KBM-7 (cell line): ENCODE measurements at places on chromosomes 2 and 18.

- no peak for DNase-seq
Observed at GRCh38 chr2:24903161-24904103, 16.6 kb downstream of the ADCY3 start.

DNA sequence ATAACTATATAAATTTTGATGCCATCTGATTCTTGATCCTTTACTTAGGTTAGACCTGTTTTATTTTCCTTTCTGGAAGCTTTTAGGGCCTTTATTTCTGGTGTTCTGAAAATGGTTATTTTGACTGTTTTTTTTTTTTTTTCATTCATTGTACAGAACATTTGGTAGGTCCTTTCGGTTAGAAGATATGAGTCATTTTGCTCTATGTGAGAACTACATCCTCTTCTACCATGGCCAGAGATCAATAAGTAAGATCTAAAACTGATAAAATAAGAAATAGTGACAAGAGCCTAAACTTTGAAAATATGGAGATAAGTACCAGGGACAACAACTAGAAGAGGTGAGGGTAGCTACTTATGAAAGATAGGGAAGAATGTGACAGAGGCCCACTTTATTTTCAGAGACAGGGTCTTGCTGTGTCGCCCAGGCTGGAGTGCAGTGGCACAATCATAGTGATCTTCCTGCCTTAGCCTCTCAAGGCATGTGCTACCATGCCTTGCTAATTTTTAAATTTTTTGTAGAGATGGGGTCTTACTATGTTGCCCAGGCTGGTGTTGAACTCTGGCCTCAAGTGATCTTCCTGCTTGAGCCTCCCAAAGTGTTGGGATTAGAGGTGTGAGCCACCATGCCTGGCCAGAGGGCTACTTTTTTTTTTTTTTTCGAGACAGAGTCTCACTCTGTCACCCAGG lies 66.5 kb downstream of the EIF2AK3 start:
- no peak for DNase-seq

- peak; percentile 75 for DNase-seq
Observed at GRCh38 chr2:20291106-20291564, 59.5 kb downstream of the PUM2 start.

DNA sequence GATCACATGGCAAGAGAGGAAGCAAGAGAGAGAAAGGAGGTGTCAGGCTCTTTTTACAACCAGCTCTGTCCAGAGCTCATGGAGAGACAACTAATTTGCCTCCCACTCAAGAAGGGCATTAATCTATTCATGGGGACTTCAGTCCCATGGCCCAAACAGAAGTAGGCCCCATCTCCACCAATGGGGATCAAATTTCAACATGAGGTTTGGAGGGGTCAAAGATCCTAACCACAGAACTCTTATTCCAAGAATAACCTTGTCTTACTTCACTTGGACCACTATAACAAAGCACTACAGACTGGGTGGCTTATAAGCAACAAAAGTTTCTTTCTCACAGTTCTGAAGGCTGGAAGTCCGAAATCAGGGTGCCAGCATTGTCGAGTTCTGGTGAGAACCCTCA lies 31.8 kb downstream of the GRB14 start:
- DNase-seq, result no peak

DNA sequence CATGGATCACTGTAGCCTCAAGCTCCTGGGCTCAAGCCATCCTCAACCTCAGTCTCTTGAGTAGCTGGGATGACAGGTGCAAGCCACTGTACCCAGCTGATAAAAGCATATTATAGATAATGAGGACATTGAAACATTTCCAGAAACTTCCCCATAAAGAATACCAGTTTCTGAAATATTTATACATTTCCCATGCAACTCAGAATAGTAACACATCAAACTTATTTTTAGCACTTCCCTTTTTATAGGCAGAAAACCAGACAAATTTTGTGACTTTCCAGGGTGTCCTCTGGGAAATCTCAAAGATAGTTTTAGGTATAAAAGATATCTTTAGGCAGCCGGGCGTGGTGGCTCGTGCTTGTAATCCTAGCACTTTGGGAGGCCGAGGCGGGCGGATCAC lies 25.1 kb upstream of the DPYSL5 start:
- DNase-seq, result no peak

- no peak for DNase-seq
Observed at GRCh38 chr2:2993172-2993692, 384.4 kb downstream of the EIPR1 start.

DNA sequence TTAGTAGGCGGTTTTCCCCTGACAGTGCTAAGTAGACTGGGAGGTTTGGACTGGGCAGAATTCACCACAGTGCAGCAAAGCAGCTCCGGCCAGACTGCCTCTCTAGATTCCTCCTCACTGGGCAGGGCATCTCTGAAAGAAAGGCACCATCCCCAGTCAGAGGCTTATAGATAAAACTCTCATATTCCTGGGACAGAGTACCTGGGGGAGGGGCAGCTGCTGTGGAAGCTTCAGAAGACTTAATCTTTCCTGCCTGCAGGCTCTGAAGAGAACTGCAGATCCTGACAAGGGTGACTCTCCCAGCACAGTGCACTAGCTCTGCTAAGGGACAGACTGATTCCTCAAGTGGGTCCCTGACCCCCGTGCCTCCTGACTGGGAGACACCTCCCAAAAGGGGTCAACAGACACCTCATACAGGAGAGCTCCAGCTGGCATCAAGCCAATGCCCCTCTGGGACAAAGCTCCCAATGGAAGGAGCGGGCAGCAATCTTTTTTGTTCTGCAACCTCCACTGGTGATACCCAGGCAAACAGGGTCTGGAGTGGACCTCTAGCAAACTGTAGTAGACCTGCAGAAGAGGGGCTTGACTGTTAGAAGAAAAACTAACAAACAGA lies 266.8 kb upstream of the CRIM1 start:
- no peak for DNase-seq

GRCh38 chr2:240952496-240953246 lies 45.7 kb upstream of the SNED1 start:
- DNase-seq, result no peak

- DNase-seq, result no peak
Observed at GRCh38 chr2:6301426-6301825, 564.3 kb downstream of the CMPK2 start.

DNA sequence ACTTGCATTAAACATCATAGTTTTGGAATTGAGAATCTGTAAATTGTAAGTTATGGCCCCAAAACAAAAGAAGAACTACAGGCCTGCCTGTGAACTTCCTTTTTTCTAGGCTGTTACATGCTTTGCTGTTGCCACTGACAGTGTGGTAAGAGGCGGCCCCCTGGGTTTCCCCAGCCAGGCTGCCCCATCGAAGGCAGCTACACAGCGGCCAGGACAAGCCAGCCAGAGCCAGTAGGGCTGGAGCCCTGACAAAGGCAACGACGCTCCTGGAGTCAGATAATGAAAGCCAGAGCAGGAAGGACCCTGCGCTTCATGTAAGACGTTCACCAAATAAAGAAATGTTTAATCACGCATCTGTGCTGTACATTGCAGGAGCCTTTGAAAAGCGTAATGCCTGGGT lies 55.0 kb downstream of the ANKRD44 start:
- peak; percentile 94 for DNase-seq

- DNase-seq, result no peak
Observed at GRCh38 chr2:195696012-195696411, 39.0 kb downstream of the SLC39A10 start.

- DNase-seq, result no peak
Observed at GRCh38 chr18:75408554-75409506, 18.7 kb downstream of the SMIM21 start.

GRCh38 chr2:19851116-19851695 lies 50.6 kb downstream of the TTC32 start:
- DNase-seq, result no peak

GRCh38 chr2:190235551-190236075 lies 84.0 kb downstream of the HIBCH start:
- no peak for DNase-seq

GRCh38 chr2:241843321-241844065 lies 15.2 kb downstream of the PDCD1 start:
- DNase-seq, result no peak

GRCh38 chr2:11711751-11712150 lies 34.7 kb upstream of the LPIN1 start:
- DNase-seq, result no peak

- no peak for DNase-seq
Observed at GRCh38 chr18:58209326-58209725, 165.3 kb downstream of the NEDD4L start.

DNA sequence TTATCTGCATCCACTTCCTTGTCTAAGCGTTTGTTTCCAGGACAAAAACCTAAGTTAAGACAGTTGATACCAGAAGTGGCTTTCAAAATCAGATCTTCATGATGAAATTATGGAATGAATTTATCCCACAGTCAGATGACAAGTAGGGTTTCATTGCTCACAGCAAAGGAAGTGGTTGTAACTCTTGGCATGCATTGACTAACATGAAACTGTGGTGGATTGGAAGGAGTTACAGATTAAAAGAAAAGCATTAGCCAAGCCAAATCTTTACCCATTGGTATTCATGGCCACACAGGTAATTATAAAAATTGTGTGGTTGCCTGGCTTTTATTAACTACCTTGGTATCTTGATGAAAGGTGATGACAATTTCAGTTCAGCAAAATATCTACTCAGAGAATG lies 438.0 kb upstream of the NXPH2 start:
- no peak for DNase-seq

DNA sequence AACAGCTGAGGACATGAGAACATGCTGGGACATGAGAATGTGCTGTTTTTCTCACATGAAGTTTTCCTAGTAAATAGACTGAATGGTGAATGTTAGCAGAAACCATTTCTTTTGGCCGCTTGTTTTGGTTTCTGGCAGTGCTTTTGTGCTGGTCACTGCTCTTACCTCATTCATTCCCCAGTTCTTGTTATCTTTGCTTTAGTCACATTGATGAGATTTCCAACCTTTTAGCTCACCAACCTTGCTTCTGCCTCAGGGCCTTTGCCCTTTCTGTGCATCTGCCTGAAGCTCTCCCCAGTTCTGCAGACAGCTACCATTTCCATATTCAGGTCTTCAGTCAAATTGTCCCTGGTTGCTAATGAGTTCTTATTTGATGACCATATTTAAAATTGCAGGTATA lies 91.6 kb downstream of the PTPRM start:
- no peak for DNase-seq

- no peak for DNase-seq
Observed at GRCh38 chr2:23721454-23721826, 205.5 kb downstream of the ATAD2B start.

GRCh38 chr18:63169853-63170252 lies 149.7 kb downstream of the BCL2 start:
- no peak for DNase-seq

DNA sequence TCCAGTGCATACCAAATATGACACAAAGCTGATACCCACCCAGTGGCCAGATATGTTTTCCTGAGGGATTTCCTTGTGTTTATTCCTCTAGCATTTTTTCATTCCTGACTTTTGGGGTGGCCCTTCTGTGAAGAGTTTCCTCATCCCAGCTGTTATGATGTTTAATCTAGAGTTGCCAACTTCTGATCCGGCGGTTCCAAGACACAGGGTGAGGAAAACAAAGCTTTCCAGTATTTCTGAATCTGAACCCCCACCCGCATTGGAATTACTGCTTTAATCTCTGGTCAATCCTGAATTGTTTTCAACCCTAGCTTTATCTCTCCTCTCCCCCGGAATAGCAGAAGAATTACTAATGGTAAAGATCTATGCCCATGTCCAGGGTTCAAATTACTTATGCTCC lies 39.2 kb upstream of the PNPT1 start:
- DNase-seq, result no peak

DNA sequence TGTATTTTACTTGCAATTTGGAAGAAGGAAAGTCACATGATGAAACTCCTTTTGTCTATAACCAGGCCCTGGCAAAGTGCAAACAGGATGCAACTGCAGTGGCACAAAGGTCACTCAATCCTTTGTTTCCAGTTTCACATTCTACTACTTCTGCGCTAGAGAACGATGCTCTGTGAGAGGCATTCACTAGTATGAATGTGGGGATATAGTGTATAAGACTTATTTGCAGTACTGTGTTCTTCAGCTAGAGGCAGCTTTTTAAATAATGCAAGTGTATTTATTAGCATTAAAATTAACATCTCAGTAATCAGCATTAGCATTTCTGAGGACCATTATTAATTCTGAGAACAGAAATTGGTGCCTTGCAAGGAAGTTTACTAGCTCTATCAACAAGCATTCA lies 68.9 kb downstream of the PRPF40A start:
- DNase-seq, result no peak

DNA sequence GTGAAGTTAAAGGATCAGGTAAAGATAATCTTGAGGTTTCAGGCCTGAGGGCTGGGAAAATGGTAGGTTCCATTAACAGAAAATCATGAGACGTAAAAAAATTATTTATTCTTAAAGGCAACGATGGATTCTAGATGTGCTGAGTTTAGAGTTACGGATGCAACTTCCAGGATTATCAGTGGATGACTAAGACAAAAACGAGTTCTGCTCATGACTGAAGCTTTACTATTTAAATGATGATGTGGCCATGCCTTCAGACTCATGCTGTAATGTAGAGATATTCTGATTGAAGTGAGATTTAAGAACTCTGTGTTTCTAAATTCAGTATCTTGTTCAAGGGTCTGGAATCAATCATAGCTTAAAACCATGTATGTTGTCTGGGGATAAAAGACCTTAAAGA lies 5.0 kb downstream of the TMEM237 start:
- DNase-seq, result no peak

GRCh38 chr2:120586507-120587278 lies 149.0 kb upstream of the GLI2 start:
- DNase-seq, result no peak

- DNase-seq, result no peak
Observed at GRCh38 chr2:201854221-201854801, 48.0 kb downstream of the CDK15 start.

DNA sequence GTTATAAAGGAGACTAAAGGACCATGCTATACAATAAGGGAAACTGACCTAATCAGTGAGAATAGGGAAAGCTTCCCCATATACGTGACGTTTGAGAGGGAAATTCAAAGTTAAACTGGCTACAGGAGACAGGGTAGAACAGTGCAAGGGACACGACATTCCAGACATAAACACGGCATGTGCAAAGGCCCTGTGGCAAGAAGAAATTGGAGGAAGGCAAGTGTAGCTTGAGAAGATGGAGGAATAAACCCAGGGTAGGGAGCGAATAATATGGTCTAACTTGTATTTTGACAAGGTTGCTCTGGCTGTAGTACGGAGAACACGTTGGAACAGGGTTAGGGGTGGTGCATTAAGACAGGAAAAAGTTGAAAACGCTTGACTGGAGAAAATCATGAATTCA lies 49.8 kb upstream of the RIOK3 start:
- DNase-seq, result no peak

GRCh38 chr2:70124983-70125480 lies 37.8 kb downstream of the PCBP1 start:
- peak; percentile 87 for DNase-seq

GRCh38 chr2:68908392-68908970 lies 37.3 kb upstream of the BMP10 start:
- peak; percentile 93 for DNase-seq
